GM19239 (cell line): ENCODE measurements at places on chromosomes 13 and 19.
A peak's percentile ranks its signal among the peaks of the same experiment; 100 is the strongest.

- DNase-seq: no peak
Measured at GRCh38 chr13:58906329-58907007, 1257.3 kb downstream of the DIAPH3 start.

DNA sequence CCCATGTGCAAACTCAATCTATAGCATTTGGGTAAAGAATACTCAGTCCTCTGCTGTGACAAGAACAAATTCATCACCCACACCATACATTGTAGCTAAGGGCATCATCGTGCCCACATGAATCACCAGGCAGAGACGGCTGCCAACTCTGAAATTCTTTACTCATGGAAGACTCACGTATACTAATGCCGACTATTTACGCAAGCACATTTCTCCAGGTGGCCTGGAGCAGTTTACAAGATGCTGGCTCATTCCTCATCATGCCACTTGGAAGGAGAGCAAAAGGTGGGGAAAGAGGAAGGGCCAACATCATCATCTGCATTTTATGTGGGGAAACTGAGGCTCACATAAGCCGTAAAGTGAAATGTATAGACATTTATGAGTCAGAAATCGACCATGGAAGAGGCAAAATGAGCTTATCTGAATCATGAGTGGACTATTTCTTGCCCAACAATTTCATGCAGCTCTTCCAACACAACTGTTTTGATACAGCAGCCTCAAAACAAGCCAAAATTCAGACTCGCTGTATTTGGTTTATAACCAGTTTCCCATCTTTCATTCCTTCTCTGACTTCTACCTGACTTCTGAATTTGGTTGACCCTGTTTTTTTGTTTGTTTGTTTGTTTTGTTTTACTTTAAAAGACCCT is 213.9 kb upstream of the SERP2 start:
- DNase-seq: no peak

- DNase-seq: peak; percentile 95
Measured at GRCh38 chr19:584240-585001, 5.3 kb upstream of the HCN2 start.

GRCh38 chr13:97027162-97027554 is 32.9 kb upstream of the OXGR1 start:
- no peak for DNase-seq

DNA sequence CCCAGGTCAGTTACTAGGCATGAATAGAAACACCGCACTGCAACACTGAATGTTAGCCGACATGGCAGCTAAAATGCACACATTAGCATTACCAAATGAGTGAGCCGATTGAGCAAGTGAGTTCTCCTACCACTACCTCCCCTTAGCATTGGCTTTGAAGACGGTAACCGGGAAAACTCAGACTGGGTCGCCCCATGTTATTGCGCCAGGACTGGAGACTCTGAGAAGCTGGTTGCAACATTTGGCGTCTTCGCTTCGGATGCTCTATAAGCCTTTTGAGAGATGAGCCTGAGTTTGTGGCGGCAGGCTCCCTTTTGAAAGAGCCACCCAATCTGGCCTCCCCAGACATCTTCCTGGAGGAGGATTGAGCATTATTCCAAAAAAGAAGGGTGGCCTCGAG is 68.5 kb upstream of the POMP start:
- DNase-seq: no peak

GRCh38 chr13:58461217-58461616 is 829.7 kb downstream of the PCDH17 start:
- no peak for DNase-seq

DNA sequence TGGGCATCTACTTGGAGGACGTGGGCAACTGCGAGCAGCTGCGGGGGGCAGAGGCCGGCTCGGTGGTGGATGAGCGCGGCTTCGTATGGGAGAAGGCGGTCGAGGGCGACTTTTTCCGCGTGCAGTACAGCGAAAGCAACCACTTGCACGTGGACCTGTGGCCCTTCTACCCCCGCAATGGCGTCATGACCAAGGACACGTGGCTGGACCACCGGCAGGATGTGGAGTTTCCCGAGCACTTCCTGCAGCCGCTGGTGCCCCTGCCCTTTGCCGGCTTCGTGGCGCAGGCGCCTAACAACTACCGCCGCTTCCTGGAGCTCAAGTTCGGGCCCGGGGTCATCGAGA is 10.3 kb upstream of the STRN4 start:
- no peak for DNase-seq

DNA sequence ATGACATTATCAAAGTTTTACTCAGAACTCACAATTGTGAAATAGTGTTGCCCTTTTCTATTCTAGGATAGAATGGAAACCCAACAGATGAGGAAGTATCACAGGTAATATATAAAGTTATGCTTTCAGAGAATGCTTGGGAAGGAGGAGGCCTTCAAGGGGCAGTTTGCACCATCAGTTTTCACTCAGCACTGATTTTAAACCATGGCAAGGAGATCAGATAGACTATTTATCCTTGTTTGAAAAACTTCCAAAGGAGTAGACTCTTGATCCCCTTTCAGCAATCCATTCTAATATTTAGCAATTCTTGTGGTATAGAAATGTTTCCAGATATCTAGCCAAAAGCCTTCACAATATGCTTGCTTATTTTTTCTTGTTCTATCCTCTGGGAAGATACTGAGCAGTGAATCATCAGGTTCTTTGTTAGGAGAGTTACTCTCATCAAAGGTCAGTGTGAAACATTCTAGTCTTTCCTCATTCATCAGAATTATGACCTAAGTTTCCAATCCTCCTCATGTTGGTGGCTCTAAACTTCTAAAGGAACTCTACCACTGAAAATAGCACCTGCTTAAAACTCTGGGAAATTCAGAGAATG is 3.8 kb downstream of the GPC6 start:
- DNase-seq: no peak

- no peak for DNase-seq
Measured at GRCh38 chr13:106513025-106513983, 22.2 kb downstream of the EFNB2 start.

DNA sequence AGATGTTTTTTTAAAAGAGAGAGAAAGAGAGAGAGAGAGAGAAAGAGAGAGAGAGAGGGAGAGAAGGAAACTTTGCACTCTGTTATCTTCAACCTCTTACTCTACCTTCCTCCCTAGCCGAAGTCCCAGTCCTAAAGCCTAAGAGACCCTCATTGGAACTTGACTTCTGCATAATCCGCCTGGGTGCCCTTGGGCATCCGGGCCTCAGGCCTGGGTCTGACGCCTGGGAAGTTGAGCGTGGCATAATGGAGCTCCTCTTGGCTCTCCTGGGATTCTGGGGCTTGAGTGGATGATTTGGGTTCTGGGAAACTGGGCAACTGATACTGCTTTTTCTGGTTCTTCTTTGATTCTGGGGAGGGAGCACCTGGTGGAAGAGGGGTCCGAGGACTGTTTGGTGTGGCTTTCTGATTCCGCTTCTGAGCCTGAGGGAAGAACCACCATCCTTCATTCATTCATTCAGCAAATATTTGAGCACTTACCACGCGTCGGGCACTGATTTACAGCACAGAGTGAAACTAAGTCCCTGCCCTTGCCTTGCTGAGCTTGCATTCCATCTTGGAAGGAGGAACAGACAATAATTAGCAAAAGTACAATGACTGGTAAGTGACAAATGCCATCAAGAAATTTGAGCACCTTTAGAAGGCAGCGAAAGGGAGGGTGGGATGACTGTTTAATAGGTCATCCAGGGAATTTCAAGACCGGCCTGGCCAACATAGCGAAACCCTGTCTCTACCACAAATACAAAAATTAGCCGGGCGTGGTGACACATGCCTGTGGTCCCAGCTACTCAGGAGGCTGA is 6.3 kb downstream of the SIGLEC10 start:
- no peak for DNase-seq

DNA sequence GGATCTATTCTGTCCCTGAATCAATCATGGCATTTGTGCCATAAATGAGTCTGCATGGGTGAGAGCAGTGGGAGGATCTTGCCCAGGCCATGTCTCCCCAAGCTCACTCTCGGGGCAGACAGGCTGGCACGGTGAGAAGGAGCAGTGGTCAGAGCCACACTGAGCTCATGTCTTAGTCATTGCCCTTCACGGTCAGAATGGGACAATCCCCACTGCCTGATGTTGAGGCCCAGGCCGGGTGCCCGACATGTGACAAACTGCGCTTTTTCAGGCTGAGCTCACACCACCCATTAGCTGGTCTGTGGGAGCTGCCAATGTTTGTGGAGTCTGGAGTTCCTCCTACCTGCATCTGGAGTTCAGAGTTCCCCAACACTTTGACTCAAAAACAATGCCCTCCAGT is 481.9 kb downstream of the COG6 start:
- no peak for DNase-seq

DNA sequence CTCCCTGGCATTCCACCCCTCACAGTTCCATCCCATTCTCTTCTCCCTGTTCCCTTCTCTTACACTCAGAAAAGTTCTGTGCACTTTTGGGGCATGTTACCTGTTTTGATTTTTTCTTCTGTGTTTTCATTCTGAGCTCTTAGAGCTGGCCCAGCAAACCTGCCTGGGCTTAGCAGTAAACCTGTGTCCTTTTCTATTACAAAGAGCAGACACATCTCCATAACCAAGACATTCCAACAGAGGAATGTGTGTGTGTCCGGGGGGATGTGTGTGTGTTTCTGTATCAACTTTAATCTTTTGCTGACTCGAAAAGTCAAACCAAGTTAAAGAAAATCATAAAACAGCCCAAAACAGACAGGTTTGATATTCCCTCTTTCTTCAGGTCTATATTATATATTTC is 49.1 kb upstream of the SOX21 start:
- no peak for DNase-seq
